ENCODE measurements at places on chromosomes 1 and 21.

- no peak for DNase-seq
Observed at GRCh38 chr21:42863504-42863870, 15.9 kb downstream of the WDR4 start.

- no peak for DNase-seq
Observed at GRCh38 chr1:101389547-101389929, 152.7 kb downstream of the S1PR1 start.

DNA sequence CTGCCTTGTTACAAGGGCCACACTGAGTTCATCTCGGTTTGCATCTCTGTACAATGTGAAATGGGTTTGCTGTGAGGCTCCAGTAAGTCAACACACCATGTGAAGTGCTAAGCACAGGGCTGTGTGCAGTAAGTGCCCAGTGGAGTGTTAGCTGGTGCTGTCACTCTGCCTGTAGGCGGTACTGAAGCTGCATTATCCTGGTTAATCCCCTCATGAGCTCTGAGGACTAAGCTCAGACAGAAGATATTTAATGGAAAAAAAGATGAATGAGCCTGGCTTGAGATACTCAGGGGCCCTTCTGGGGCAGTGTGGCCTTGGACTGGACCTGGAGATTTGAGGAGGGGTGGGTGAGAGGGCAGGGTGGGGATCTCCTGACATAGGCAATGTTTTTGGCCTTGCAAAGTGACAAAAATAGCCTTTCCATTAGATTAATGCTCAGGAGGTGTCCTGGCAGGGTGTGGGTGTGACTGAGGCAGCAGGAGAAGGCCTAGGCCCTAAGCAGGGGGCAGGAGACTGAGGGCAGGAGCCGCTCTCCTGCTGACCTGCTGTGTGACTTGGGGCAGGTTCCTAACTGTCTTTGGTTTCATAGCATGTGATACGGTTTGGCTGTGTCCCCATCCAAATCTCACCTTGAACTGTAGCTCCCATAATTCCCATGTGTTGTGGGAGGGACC lies 570.5 kb downstream of the PTPRU start:
- DNase-seq, result no peak

GRCh38 chr1:97385536-97386277 lies 535.1 kb downstream of the DPYD start:
- DNase-seq, result no peak

DNA sequence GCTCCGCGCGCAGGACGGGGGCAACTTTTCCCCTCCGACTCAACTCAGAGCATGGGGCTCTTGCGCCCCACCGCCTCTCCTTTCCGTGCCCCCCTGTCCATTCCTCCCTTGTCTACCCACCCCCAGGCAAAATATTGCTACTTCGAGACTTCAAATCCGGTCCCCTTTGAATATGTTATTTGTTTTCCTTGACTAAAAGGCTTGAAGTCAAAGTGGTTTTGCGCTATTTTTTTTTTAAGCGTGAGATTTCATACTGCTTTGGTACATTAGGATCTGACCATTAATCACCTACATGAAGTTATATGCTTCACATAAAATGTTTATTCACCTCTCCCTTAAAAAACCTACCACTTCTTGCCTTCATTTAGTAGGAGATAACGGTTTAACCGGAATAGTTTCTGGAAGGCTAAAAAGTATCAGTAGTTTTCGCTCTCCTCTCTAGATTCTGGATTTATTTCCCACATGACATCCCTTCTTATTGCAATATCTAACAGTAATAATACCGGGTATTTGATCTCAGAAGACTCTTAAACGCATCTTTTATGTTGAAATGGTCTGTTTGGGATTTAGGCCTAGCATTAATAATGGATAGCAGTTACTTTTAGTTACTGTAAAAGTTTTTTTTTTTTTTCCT lies 1.6 kb downstream of the NFIA start:
- DNase-seq, result no peak

GRCh38 chr1:156009404-156009803 lies 11.3 kb downstream of the SSR2 start:
- DNase-seq, result no peak

GRCh38 chr1:85576266-85576641 lies 4.3 kb upstream of the CCN1 start:
- DNase-seq, result no peak

GRCh38 chr1:151721788-151722510 lies 627 bp downstream of the RIIAD1 start:
- DNase-seq, result no peak

- DNase-seq, result no peak
Observed at GRCh38 chr1:14880456-14881316, 272.9 kb upstream of the TMEM51 start.

- no peak for DNase-seq
Observed at GRCh38 chr1:55040083-55040932, 960 bp downstream of the PCSK9 start.
